CD4-positive, alpha-beta T cell treated with Interferon alpha-2 for 1 hour (primary cell): ENCODE measurements at places on chromosomes 7 and 10.

GRCh38 chr10:70650718-70651117 is 21.6 kb upstream of the ADAMTS14 start:
- no peak for DNase-seq

- no peak for DNase-seq
These were observed 75.9 kb downstream of the BUB3 start for GRCh38 chr10:123229927-123230630.

DNA sequence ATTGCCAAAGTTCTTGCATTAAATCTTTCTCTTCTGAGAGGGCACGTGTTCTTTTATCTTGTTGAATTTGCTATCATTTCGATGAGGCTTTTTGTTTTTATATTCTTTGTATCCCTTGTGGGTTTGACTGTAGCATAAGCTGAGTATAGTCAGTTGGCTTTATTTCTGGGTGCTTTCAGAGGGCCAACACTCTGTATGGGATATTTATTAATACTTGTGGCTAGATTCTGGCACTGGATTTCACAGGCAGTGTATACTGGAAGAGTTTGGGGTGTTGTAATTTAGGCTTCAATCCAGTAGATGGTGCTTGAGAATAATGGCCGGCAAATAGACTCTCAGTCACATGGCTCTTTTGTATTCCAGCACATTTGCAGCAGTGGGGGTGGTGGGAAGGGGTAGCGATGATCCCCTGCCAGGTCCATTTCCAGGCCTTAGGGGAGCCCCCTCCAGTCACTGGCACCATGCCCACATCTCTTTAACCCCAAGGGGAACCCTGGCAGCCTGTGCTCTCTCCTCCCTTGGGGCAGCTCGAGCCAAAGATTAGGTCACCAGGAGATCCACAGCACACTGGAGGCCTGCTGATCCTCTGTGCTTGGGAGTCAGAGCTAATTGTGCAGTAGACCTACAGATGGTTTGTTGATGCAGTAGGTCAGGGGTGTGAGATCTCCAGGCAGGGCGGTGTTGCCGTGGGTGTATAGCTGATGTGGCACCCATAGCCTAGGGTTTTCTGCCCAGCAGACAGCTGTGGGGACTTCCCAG is 81.8 kb downstream of the PTPN20 start:
- no peak for DNase-seq

DNA sequence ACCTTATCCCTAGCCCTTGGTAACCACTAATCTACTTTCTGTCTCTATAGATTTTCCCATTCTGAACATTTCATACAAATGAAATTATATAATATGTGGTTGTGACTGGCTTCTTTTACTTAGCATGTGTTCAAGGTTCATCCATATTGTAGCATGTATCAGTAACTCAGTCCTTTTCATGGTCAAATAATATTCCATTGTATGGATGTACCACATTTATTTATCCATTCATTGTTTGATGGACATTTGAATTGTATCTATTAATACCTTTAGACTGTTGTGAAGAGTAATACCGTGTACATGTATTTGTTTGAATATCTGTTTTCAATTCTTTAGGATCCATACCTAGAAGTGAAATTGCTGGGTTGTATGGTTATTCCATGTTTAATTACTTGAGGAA is 210.2 kb downstream of the BMPER start:
- DNase-seq: no peak

DNA sequence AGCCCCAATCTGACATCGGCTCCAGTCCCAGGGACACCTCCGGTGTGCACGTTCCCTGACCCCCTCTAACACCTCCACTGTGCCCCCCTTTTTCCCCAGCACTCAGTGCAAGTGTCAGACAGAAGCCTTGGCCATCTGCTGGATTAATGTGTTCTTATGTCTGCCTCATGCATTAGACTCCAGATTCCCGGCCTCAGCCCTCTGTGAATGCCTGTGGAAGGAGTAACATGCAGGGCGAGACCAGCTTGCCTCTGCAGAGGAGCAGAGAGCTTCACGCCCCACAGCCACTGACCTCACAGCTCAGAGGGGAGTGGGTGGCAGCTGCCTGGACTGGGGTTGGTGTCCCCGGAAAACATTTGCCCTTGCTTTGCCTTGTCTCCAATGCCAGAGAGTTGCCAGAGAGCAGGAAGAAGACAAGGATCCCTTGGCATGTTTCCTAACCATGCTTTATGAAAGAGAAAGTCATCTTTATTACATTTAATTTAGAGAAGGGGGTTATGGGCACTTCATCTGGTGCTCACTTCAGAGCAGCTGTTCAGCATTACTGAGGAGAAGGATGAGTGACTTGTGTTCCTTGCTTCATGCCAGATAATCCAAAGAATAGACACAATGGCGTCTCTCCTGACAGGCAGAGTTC is 91.6 kb upstream of the CXCL12 start:
- DNase-seq: no peak

DNA sequence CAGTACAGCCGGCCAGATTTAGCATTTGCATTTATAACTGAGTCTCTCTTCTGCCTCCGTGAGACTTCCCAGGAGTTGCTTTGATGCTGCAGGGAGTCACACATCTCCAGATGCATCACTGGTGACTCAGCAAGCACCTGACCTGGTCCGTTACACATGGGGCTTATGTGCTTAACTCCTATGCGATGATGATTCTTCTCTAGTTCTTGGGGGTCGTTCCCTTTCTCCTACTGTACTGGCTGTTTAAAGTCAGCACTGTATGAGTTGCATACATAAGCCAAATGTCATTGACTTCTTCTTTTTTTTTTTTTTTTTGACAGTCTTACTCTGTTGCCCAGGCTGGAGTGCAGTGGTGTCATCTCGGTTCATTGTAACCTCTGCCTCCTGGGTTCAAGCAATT is 13.0 kb upstream of the AKR1E2 start:
- no peak for DNase-seq

DNA sequence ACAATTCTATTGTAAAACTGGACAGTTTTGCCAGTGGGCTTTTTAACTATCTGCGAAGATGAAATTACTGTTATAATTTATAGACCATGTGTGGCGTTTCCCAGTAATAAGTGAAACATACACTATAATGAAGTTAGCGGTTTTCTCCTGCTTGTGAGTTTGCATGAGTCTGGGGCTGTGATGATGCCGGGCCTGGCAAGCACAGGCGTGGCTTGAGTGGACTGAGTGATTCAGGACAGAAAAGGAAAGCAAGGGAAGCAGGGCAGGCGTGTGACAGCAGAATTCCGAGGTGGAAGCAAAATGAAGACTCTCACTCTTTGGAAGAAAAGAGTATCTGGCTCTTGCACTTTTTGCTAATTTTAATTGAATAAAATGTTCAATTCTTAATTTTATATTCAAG is 90.5 kb downstream of the CUL1 start:
- no peak for DNase-seq

GRCh38 chr7:11848251-11848650 is 16.3 kb upstream of the THSD7A start:
- no peak for DNase-seq

DNA sequence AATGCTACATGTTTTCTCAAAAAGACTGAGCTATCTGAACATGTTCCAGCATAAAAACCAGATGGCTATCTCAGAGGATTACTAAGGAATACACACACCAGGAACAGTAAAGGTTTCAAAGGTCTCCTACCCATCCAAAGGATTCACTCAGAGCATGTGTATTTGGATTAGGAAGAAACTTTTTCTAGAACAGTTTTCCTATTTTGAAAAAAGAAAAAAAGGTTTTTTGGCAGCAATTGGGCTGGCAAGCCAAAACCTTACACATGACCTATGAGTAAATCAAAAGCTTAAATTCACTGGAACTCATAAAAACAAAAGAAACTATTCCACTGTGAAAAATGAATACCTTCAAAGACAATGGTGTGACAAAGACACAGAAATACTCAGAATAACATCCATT is 9.6 kb downstream of the TPK1 start:
- no peak for DNase-seq

DNA sequence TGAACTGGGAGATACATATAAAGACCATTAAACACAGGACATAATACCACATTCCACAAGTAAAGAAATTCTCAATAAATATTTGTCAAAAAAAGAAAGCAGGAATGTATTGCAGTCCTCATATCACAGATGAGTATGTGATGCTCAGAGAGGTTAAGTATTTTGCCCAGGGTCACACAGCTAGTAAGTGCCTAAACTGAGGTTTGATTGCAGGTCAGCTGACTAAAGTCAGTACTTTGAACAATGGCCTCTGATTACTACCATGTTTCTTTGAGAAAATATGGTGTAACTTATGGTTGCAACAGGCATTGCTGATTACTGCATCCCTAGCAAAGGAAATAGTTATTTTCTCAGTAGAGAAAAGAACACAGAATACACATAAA is 267.1 kb downstream of the ELMO1 start:
- no peak for DNase-seq

DNA sequence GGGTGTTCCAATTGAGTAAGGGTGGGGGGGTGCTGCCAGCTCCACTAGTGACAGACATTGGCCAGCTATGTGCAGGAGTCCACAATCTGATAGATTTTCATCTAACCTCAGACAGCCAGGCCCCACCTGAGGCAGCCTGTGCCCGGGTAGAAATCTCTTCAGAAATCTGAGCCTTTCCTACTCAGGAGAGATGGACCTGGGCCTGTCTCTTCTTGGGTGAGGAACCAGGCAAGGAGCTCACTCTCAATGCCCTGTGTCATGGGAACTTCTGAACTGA is 86.9 kb downstream of the UBE2H start:
- DNase-seq: no peak

DNA sequence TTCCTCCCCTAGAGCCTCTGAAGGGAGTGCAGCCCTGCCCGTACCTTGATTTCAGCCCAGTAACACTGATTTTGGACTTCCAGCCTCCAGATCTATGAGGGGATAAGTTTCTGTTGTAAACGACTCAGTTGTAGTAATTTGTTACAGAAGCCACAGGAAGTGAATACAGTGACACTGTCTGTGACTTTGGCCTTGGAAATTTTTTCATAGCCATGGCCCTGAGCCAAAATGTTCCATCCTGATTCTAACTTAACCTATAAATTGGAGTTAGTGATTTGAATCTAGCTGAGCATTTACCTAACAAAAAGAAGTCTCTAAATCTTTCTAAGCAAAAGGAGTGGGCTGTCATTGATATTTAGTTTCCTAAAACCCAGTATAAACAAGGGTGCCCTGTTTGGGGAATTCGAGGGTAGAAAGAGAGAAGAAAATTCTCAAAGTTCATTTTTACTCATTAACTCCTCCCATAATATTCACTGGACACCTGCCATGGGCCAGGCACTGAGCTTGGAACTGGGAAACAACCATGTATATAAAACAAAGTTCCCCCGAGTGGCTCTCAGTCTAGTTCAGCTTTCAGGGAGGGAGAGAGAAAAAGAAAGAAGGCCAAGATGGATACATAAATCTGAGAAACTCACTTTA is 162.3 kb downstream of the SKIDA1 start:
- DNase-seq: no peak

GRCh38 chr10:79562135-79562756 is 2.0 kb upstream of the SFTPA2 start:
- peak; percentile 34 for DNase-seq

GRCh38 chr7:11054033-11054432 is 80.4 kb downstream of the PHF14 start:
- DNase-seq: no peak

DNA sequence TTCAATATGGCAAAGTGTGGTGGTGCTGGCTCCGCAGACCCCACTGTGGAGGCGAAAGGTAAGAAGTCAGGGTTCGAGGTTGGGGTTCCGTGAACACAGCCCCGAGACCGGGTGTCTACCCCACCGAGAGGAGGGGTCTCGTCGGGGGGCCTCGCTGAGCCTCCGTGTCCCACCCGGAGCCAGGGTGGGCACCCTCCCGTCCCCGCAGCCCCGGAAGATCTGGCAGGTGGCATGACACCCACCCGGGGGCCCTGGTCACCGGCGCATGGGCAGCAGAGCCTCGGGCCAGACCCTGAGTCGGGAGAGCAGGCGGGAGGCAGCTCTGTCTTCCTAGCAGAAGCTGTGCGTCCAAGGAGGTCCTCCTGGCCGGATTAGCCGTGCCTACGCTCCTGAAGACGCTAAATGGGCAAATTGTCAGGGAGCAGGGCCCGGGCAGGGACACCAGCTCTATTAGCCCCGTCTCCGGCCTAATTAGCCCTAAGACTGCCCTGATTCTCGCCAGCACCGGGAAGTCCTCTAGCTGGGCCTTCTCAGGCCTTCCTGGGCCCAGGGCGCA is 56.4 kb downstream of the UNCX start:
- DNase-seq: no peak

GRCh38 chr7:23230641-23231101 is 15.9 kb upstream of the GPNMB start:
- no peak for DNase-seq

DNA sequence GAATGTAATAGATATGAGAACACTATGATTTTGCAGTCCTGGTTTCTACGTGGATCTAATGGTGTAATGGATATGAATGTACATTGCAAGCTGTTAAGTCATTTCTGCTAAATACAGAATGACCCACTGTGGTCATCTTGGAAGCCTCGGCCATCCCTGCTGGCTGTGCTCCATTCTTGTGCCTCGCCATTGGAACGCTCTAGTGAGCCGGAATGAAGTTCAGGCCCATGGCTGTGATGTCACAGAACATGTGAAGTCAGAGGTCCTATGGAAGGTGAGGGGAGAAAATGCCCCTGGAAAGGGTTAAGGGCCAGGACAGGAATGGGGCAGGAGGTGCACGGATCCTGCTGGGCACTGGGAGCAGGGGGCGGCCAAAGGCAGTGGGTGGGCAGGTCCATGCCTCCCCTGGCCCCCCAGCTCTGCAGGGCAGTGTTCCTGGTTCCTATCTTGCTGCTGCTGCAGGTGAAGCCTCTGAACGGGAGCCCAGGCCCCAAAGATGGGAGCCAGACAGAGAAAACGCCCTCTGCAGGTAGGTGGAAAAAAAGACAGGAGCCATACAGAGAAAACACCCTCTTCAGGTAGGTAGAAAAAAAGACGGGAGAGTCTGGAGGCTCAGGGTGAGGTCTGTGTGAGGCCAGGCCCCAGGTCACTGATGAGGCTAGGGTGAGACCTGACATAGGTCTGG is at the start of gene LLCFC1:
Gene LLCFC1 (plus strand): TSS at position 259 of the 685 bp plus-strand sequence. CDS start 138 bp downstream, at position 397.
- DNase-seq: no peak

DNA sequence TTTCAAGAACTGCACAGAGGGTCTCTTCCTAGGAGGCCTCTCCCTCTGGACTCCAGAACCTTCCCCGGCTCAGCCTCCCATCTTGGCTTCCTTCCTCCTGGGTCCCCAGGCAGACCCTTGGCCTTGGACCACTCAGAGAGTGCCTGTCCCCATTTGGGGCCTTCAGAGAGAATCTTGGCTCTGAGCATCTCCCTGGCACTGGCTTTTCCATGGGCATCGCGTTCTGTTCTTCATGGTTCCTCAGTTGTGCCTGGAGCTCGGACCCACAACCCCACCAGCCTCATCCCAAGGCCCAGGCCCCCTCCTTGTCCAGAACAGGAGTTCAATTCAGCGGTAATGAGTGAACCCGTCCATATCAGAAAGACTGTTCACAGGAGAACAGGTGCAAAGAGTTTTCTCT is 73.4 kb downstream of the VIPR2 start:
- no peak for DNase-seq

GRCh38 chr7:155311826-155312537 is 14.3 kb downstream of the INSIG1 start:
- no peak for DNase-seq

DNA sequence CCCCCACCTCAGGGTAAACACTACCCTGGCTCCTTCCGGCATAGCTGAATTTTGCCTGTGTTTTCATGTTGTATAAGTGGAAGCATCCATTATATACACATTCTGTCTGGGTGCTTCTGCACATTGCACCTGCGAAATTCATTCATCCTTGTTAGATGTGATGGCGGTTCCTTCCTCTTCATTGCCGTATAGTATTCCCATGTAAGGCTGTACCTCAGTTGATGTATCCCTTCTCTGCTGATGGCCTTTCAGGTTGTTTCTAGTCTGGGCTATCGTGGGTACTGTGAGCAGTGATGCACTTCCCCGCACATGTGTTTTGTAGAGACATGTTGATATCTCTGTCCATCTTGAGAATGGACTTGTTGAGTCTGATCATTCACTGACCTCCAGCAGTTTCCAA is 28.9 kb downstream of the ELFN1 start:
- no peak for DNase-seq
